GDM1 (cell line): ENCODE measurements at places on chromosomes 3 and 15.
A peak's percentile ranks its signal among the peaks of the same experiment; 100 is the strongest.

- no peak for DNase-seq
Measured at GRCh38 chr15:70376929-70377691, 279.4 kb upstream of the TLE3 start.

DNA sequence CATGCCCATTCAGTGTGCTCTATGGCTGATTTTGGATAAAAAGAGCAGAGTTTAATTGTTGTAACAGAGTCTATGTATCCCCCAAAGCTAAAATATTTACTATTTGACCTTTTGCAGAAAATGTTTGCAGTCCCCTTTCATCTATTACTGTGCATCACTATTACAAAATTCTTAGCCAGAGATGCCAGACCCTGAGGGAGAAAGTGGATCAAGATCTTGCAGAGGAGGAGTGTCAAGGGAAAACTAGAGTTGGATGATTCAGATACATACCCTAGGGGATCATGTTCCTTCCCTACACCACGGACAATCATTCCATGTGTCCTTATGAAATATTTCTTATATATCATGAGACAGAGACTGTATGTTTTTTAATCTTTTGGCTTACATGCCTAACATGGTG lies 68.6 kb upstream of the TPRG1 start:
- no peak for DNase-seq

- DNase-seq, result no peak
Measured at GRCh38 chr15:81375461-81375860, 1.4 kb upstream of the TMC3 start.

GRCh38 chr3:15063238-15063637 lies 1.9 kb downstream of the MRPS25 start:
- no peak for DNase-seq

- no peak for DNase-seq
Measured at GRCh38 chr3:178538056-178538455, 1.8 kb downstream of the KCNMB2 start.

DNA sequence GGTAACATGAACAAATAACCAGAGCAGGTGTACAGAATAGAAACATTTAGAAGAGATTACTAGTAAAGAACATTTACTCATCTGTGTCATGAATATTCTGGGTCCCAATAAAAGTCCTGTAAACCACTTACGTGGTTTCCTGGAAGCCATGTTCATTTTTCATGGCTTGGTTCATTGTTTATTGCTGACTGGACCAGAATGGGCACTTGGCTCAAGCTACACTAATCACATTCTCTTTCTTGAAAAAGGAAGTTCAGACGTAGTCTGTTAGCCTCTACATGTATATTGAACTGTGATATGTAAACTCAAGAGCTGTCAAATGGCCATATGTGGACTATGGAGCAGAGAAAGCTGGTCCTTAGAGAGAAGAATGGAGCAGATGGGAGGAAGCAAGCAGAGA lies 138.3 kb upstream of the FAM3D start:
- DNase-seq, result no peak

DNA sequence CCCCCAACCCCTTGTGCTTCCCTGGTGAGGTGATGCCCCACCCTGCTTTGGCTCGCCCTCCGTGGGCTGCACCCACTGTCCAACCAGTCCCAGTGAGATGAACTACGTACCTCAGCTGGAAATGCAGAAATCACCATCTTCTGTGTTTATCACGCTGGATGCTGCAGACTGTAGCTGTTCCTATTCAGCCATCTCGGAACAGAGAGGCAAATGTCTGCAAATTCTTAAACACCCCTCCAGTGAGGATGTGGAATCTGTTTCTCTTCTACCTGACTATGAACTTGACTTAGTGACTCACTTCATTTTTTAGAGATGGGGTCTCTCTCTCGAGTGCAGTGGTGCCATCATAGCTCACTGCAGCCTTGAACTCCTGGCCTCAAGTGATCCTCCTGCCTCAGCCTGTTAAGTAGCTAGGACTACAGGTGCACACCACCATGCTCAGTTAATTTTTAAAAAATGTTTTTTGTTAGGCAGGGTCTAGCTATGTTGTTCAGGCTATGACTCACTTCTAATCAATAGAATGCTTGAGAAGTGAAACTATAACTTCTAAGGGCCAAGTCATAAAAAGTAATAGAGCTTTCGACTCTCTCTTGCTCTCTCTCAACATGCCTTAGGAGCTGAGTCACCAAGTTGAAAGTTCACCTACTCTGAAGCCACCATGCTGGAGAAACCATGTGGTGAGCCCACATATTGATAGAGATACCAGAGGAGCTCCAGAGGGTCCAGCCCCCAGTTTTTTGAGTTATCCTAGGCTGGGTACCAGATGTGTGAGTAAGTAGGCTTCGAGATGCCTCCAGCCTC lies 11.5 kb upstream of the PARP14 start:
- no peak for DNase-seq

- DNase-seq, result no peak
Measured at GRCh38 chr3:148075771-148076716, 621.7 kb upstream of the AGTR1 start.

GRCh38 chr3:195213639-195214315 lies 57.2 kb downstream of the XXYLT1 start:
- no peak for DNase-seq

GRCh38 chr3:24505691-24506550 lies 11.3 kb upstream of the THRB start:
- DNase-seq, result no peak

GRCh38 chr3:134799393-134799792 lies 4.3 kb downstream of the EPHB1 start:
- no peak for DNase-seq

DNA sequence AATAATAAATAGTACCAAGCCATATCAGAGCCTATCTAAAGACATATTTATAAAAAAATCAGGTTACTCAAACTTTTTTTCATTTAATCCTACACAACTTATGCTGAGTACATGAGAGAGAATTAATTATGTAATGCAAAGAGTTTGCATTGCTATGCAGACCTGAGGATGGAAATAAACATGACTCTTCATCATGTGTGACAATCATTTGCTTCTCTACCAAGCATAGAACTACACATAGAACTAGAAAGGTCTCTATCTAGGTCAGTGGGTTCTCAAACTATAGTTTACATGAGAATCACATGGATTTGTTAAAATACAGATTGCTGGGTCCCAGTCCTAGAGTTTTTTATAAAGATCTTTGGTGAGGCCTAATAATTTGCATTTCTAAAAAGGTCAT lies 86.8 kb downstream of the GBE1 start:
- no peak for DNase-seq

DNA sequence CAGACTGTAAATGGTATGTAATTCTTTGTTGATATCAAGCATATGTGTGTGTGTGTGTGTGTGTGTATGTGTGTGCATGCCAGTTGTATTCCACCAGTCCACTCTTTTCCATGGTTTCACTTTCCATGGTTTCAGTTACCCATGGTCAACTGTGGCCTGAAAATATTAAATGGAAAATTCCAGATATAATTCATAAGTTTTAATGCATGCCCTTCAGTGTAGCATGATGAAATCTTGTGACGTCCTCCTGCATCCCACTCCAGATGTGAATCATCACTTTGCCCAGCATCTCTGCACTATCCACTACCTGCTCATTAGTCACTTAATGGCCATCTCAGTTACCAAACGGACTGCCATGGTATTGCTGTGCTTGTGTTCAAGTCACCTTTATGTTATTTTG lies 215.9 kb downstream of the GBE1 start:
- no peak for DNase-seq

DNA sequence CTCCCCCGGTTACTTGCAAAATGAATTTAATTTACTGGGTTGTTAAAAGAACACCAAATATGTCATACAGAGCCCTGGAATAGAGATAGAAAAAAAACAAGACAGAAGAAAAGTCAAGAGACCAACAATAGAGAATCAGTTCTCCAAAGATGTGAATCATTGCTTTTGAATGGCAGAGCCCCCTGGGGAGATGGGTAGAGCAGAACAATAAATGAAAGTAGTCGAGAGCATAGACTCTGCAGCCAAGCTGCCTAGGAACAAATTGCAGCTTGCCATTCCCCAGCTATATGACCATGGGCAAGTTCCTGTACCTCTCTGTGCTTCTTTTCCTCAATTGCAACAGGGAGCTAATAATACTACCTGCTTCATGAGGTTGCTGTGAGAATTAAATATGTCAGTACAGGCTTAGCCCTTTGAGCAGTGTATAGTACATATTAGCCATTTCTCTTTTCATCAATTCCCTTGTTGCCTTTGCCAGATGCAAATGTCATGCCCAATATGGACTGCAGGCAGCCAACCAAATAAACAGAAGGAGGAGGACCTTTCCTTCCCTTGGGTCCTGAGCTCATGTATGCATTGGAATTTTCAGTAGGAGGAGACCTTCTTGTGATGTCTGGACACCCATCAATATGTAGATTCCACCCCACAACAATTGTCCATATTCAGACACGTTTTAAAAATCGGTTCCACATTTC lies 25.0 kb upstream of the BFSP2 start:
- DNase-seq, result no peak

- no peak for DNase-seq
Measured at GRCh38 chr3:135228201-135228600, 433.1 kb downstream of the EPHB1 start.

GRCh38 chr3:112372396-112372795 lies 39.4 kb downstream of the CD200 start:
- DNase-seq, result no peak

GRCh38 chr3:158465074-158465473 lies 105.9 kb upstream of the MLF1 start:
- DNase-seq, result no peak

DNA sequence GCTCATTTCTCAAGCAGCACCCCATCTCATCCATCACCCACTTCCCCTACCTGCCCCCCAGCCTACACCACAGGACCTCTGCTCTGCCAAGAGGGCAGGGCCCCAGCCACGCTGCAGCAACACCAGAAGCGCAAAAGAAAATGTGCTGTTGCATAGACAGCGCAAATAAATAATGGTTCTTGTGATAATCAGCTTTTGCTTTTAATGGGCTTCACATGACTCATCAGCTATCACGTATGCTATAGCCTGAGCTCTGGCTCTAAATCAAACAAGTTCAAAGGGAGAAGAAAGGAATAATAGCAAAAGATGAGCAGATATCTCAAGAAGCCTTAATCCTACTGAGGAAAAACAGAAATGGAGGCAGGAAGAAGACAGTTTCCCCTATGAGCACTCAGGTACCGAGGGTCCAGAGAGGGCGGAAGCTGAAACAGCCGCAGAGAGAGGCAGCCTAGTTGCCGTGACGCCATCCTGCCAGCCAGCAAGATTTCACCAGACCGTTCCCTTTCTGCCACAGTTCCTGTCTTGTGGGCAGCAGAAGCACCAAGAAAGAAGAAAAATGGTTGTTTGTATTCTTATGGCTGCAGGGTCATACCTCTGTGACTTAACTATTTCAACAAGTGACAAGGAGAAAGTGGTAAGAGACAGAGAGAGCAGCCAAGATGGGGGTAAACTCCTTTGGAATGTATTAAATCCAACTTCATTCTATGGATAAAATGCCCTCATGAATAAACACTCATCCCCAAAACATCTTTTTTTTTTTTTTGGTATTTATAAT lies 22.0 kb downstream of the RAB27A start:
- DNase-seq, result peak; percentile 71

- no peak for DNase-seq
Measured at GRCh38 chr15:51830276-51830806, 888 bp downstream of the TMOD3 start.

DNA sequence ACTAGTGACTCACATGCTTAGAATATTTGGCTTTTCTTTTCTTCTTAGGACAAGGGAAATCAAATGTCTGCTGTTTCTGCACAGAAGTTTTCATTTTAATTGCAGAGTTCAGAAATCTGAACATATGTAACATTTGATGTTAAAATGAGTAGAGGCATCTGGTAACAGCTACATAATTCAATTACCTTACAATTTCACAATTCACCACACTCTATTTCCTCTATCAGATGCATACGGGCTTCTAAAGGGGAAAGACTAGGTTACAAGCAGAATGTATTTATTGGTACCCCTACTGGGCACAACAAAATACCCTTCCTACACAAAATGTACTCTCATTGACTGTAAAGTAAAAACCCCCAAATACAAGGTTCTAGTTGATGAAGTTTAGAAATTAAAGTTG lies 176.0 kb downstream of the SOX2 start:
- no peak for DNase-seq

DNA sequence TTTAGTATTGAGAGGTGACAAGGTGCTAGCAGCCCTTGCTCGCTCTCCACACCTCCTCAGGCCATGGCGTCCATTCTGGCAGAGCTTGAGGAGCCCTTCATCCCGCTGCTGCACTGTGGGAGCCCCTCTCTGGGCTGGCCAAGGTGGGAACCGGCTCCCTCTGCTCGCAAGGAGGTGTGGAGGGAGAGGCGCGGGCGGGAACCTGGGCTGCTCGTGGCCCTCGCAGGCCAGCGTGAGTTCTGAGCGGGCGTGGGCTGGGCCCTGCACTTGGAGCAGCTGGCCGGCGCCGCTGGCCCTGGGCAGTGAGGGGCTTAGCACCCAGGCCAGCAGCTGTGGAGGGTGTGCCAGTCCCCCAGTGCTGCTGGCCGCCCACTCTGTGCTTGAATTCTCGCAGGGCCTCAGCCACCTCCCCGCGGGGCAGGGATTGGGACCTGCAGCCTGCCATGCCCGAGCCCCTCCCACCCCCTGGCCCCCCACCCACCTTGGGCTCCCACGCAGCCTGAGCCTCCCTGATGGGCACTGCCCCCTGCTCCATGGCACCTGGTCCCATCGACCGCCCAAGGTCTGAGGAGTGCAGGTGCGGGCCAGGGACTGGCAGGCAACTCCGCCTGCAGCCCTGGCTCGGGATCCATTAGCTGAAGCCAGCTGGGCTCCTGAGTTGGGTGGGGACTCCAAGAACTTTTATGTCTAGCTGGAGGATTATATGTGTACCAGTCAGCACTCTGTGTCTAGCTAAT lies 785.2 kb downstream of the DIPK2A start:
- no peak for DNase-seq

GRCh38 chr3:134978658-134979057 lies 183.6 kb downstream of the EPHB1 start:
- DNase-seq, result no peak

DNA sequence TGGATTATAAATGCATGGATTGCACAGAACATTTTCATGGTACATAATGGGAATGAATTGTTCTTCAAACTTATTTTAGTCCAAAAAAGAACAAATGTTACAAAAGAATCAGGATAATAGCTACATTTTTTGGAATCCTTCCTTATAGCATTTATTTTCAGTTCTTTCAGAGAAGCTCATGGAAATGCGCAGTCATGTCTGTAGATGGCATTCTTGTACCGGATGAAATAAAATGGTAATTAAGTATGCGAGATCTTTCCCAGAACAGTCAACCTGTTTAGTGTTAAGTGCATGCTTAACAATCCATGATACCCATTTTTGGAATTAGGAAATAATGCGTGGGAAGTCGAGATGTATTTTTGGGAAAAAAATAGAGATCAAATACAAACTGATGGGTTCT lies 38.2 kb upstream of the GOLGA8B start:
- DNase-seq, result no peak

- DNase-seq, result no peak
Measured at GRCh38 chr15:61036136-61036535, 193.0 kb downstream of the RORA start.

- no peak for DNase-seq
Measured at GRCh38 chr3:178505832-178506231, 30.4 kb upstream of the KCNMB2 start.
